ENCODE measurements at places on chromosomes 5 and 9.

GRCh38 chr9:33185858-33186257 is 18.7 kb upstream of the B4GALT1 start:
- H3K36me3 ChIP-seq = no peaks in the 10 kb centered on the region
- DNase-seq = no peak
- H3K4me1 ChIP-seq = peaks cover 65% of the 10 kb centered on the region
- H3K27me3 ChIP-seq = no peaks in the 10 kb centered on the region

DNA sequence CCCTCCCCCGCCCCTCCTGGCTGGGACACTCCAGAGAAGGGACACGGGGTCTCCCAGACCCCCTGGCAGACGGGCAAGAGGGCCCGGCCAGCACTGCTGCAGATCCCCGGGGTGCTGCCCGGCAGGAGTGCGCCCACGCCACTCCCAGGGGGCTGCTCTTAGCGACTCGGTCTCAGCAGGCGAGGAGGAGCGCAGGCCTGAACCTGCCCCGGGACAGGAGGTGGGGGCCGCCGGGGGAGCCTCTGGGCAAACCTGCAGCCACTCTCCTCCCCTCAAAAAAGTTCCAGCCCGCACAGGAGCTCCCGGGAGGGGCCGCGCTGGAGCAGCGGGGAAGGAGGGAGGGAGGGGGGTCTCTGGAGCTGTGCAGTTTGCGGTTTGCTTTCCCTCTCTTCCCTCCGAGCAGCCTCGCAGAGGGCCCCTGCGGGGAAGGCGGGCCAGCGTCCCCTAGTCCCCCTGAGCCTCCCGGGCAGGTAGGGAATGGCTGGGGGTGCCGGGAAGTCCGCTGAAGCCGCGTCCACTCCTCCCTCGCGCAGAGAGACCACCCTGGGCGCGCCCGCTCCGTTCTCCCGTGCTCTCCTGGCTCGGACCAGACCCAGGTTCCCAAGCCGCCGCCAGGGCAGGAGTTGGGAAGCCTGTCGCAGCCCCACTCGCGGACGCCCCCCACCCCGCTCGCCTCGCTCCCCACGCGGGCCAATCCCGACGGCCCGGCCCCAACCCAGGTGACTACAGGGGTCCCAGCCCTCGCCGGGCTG is 44.2 kb downstream of the NACC2 start:
- H3K4me3 ChIP-seq = peak overlapping the region; percentile 43
- DNase-seq = no peak
- H3K27me3 ChIP-seq = no peaks in the 10 kb centered on the region
- no peaks in the 10 kb centered on the region for H3K36me3 ChIP-seq
- peak overlapping the region; percentile 4 for H3K27ac ChIP-seq

DNA sequence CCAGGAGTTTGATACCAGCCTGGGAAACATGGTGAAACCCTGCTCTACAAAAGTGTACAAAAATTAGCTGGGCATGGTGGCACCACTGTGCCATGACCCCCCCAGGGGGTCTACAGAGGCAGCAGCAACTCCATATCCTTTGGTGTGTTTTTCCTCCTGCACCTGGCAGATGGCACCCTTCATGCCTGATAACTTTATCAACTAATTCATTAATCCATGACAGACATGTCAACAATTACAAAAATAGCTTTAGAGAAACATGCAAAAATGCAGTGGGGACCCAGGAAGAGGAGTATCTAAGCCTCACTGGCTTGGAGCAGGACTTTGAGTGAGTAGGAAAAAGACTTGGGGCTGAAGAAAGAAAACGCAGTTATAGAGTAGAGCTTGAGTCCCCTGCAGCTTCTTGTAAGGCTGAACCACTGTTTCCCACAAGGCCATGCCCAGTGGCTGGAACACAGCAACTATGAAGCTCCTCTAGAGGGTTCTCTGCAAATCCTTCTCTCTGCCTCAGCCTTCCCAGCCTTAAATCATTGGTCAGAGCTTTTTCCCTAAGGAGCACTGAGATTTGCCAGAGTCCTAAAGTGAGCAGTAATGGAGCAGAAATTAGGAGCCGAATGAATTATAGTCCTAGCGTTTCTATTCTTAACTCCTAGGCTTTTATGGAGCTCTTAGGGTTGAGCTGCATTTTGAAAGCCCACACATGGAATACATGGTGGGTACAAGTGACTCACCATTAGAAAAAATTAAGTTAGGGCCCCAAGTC is 25.5 kb upstream of the B4GALT1 start:
- peaks cover 47% of the 10 kb centered on the region for H3K4me1 ChIP-seq
- H3K27me3 ChIP-seq = no peaks in the 10 kb centered on the region
- H3K4me3 ChIP-seq = no peak overlapping the region
- DNase-seq = no peak

DNA sequence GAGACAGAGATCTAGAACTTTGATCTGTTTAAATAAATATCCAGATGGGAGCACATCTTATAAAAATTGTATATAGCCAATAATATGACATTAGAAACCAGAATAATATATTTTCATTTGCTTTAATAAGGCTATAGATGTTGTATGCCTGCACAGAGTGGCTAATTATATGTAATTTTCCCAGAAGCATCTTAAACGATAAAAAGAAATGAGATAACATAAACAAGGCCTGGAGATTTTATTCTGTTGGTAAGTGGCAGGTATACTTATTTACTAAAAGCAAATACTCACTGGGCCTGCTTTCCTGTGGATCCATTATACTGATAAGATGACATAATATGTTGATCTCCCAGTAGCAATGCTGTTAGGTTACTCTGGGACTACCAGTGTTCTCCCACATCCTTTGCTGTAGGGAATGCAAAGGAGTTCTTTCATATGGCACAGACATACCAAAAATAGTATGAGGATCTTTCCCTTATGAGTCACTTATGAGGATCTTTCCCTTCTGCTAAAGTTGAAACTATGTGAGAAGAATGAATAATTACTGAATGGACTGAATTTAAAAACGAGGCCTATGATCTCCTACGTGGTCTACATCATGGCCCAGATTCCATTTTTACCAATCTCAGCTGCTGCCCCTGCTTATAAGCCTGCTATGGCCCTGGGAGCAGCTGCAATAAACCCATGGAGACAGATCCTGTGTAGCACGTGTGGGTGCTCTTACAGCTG is 112.1 kb downstream of the NUDT12 start:
- no peaks in the 10 kb centered on the region for H3K4me1 ChIP-seq
- H3K36me3 ChIP-seq = no peaks in the 10 kb centered on the region
- H3K27ac ChIP-seq = no peak overlapping the region
- no peak overlapping the region for H3K4me3 ChIP-seq

- no peaks in the 10 kb centered on the region for H3K27me3 ChIP-seq
- no peaks in the 10 kb centered on the region for H3K4me1 ChIP-seq
- DNase-seq = no peak
- peaks cover 69% of the 10 kb centered on the region for H3K36me3 ChIP-seq
Observed at GRCh38 chr5:72224946-72225463, 95.0 kb downstream of the MRPS27 start.

GRCh38 chr5:124132843-124133242 is 613.6 kb downstream of the ZNF608 start:
- H3K27ac ChIP-seq = no peak overlapping the region
- no peaks in the 10 kb centered on the region for H3K36me3 ChIP-seq
- H3K4me1 ChIP-seq = peaks cover 4% of the 10 kb centered on the region

- H3K27me3 ChIP-seq = no peaks in the 10 kb centered on the region
- no peaks in the 10 kb centered on the region for H3K36me3 ChIP-seq
- DNase-seq = no peak
Observed at GRCh38 chr9:69237702-69238295, 63.7 kb downstream of the TJP2 start.

DNA sequence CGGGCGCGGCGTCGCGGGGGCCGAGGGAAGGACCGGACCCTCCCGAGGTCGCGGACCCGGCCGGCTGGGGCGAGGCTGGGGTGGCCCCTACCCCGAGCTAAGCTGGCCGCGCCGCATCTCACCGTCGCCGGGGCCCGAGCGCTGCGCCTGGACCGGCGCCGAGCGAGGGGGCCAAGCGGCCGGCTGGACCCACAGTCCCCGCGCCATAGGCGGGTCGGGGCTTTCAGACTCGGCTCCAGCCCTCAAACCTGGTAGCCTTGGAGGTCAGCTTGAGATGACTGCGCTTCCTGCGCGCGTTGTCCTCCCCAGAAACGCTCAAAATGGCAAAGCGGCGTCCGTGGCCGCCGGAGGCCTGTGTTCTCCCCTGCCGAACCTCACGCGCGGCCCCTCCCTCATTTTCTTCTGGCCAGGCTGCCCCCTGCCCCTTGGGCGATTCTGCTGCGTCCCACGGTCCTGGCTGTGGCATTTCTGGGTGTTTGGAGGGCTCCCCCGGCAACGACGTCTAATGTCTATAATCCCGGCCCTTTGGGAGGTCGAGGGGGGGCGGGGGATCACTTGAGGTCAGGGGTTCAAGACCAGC is 8.7 kb upstream of the GRIN1 start:
- peak overlapping the region; percentile 36 for H3K27ac ChIP-seq
- peak overlapping the region; percentile 61 for H3K4me3 ChIP-seq
- no peaks in the 10 kb centered on the region for H3K27me3 ChIP-seq

DNA sequence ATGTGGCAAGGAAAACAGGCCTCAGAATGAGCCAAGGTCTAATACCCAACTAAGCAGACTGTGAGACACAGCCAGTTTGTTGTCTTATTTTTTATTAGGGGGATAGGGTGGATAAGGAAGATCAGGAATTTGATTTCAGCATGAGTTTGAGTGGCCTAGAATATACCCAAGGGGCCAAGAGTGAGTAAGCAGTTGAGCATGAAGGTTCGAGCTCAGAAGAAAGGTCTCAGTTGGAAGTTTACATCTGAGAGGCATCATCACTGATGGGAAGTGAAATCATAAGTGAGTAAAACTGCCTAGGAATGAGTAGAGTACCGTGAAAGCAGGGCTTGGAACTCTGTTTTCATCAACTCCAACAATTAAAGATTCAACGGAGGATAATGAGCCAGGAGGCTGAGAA is 12.6 kb downstream of the PSMD5 start:
- H3K27ac ChIP-seq = no peak overlapping the region
- H3K27me3 ChIP-seq = no peaks in the 10 kb centered on the region
- DNase-seq = no peak
- H3K4me3 ChIP-seq = no peak overlapping the region
- peaks cover 2% of the 10 kb centered on the region for H3K36me3 ChIP-seq

- no peak for DNase-seq
- H3K27ac ChIP-seq = peak overlapping the region; percentile 45
- H3K4me1 ChIP-seq = peaks cover 54% of the 10 kb centered on the region
- H3K27me3 ChIP-seq = no peaks in the 10 kb centered on the region
- H3K4me3 ChIP-seq = no peak overlapping the region
- H3K36me3 ChIP-seq = no peaks in the 10 kb centered on the region
Observed at GRCh38 chr5:14190194-14191164, 47.3 kb downstream of the TRIO start.

Measured in vagina (tissue), 2 donors.